Stimulated activated CD4-positive, alpha-beta T cell treated with anti-CD3 and anti-CD28 coated beads, Interleukin-2, amount 100 ng/mL, for 4 hours (primary cell): ENCODE measurements at places on chromosomes 6 and 20.
A peak's percentile ranks its signal among the peaks of the same experiment; 100 is the strongest.

DNA sequence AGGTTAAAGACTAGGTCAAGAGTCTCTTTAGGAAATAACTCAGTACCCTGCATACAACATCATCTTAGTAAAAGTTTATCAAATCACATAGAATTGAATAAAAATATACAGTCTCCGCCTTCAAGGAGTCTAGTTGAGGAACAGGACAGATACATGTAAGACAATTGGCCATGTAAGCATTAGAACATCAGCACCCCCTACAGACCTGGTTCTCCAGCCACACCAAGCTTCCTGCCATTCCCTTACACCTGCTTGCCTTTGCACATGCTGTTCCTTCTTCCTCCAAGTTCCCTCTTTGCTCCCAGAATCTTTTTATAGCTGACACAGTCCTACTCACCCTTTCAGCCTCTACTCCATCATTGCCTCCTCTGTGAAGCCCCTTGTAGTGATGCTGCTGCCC, 187.8 kb upstream of the LRFN2 start:
- DNase-seq: no peak

- DNase-seq: no peak
Observed at GRCh38 chr6:163634211-163635171, 220.0 kb downstream of the QKI start.

DNA sequence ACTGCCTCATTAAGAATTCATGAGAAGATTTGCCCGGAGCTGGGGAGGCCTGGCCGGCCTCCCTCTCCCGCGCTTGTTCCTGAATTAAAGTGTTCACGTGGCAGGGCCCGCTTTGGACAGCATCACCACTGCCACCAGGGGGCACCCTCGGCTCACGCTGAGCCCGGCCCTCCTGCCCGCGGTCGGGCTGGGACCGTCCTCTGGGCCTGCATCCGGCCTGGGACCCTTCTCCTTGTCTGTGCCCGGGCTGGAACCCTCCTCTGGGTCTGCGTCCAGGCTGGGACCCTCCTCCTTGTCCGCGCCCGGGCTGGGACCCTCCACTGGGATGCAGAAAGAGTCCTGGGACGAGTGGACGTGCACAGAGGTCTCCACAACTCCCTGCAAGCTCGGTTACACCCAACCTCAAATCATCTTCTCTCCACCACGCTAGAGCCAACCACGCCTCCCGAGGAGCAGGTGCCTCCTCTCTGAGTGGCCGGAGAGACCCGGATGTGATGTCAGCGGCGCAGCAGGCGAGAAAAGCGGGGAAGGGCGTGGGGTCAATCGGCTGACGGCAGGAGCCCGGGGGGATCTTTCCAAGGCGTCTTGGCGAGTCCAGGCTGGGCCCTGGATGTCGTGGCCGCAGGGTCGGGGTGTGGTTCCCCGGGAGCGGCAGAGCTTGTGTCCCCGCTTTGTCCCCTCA, 50.9 kb upstream of the DACT2 start:
- peak; percentile 16 for DNase-seq

- no peak for DNase-seq
Observed at GRCh38 chr20:37983286-37983685, 50.0 kb downstream of the TTI1 start.

GRCh38 chr20:39592371-39592770, 630.2 kb downstream of the DHX35 start:
- no peak for DNase-seq
